ENCODE measurements at places on chromosomes 3 and 15. TPM values are rescaled to one million over a fixed set of nuclear protein-coding genes. Genes with fewer than 3 reads are reported as not detected.

Gene UBAP1L
- 6.3 TPM for total RNA-seq

Gene HTR3E
- total RNA-seq: not detected

Gene DAZL
- 0.07 TPM for total RNA-seq

Gene ZNF774
- total RNA-seq: 1.2 TPM

Gene MST1R
- total RNA-seq: 1.5 TPM

Gene NEIL1
- 3.7 TPM for total RNA-seq

Gene ZSCAN29
- 32.1 TPM for total RNA-seq

Gene PDZRN3
- not detected for total RNA-seq

Gene CD276
- 20.1 TPM for total RNA-seq

Gene SLC28A2
- not detected for total RNA-seq

Gene GHSR
- not detected for total RNA-seq

Gene C3orf20
- 0.28 TPM for total RNA-seq

Gene PKM
- total RNA-seq: 2,525 TPM

Gene LSAMP
- total RNA-seq: not detected

Gene TICRR
- 21.0 TPM for total RNA-seq

Gene KBTBD13
- not detected for total RNA-seq

Gene CELSR3
- total RNA-seq: 15.2 TPM

Gene FAM43A
- total RNA-seq: 7.0 TPM

Gene SOX2
- total RNA-seq: not detected

Gene MAP6D1
- 2.1 TPM for total RNA-seq
